NCI-H1694 treated with DMSO at 0.1 percent for 48 hours (cell line): ENCODE measurements at places on chromosomes 7 and 10.
A peak's percentile ranks its signal among the peaks of the same experiment; 100 is the strongest.

DNA sequence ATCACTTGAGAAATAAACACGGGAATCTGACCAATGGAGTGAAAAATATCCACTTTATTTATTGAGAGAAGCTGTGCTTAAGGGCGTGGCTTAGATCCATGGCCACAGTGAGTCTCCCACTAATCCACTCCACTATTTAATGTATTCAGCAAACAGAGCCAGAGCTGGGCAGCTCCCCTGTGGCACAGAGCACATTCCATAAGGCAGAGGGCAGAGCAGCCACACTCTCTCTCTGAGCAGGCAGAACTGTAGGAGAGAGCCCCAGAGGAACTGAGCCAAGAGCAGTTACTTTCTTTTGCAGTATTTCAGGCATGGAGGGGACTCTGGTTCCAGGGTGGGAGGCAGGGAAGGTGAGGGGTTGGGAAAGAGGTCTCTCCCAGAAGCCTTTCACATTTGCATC, 106.0 kb downstream of the GALNT17 start:
- no peak for DNase-seq

- no peak for DNase-seq
Observed at GRCh38 chr10:68385740-68386139, 21.3 kb downstream of the RUFY2 start.

DNA sequence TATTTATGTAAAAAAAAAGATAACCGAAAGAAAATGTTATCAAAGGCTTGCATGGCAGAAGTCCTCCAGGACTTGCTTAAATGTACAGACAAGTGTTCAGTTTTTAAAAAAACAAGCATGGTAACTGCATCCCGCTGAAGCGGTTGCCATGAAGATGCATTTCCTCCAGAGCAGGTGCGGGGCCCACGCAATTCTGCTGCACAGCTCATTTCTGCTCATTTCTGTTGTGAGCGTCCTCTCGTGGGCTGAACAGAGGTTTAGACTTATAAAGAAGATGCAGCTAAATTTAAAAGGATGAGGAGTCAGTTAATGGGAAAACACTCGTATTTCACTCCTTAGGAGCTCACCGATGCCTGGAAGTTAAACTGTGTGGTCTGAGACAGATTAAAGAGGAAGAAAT, 247.6 kb downstream of the DNAJB6 start:
- DNase-seq, result no peak

DNA sequence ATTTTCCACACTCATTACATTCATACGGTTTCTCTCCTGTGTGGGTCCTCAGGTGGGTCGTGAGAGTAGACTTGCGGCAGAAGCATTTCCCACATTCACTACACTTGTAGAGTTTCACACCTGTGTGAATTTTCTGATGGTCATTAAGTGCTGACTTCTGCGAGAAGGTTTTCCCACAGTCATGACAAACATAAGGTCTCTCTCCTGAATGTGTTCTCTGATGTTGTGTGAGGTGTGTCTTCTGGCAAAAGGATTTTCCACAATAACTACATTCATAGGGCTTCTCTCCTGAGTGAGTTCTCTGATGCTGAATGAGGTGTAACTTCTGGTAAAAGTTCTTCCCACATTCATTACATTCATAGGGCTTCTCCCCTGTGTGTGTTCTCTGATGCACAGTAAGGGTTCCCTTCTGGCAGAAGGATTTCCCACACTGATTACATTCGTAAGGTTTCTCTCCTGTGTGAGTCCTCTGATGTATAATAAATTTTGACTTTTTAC, 15.1 kb downstream of the ZNF12 start:
- no peak for DNase-seq

DNA sequence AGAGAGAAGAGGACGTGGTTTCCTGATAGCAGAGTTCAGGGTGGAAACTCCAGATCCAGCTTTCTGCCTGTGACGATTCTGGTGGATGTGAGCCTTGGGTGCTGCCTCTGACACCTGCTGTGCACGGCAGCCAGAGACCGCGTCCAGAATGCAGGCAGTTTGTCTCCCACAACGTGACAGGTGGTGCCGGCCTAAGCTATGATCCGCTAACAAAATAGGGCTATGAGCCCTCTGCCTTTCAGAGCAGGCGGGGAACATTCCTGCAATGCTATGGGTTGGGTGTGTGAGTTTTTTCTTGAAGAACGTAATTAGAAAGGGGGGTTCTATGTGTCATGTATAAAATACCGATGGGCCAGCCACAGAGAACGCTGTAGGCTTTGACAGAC, 297.3 kb upstream of the PRKCQ start:
- no peak for DNase-seq

DNA sequence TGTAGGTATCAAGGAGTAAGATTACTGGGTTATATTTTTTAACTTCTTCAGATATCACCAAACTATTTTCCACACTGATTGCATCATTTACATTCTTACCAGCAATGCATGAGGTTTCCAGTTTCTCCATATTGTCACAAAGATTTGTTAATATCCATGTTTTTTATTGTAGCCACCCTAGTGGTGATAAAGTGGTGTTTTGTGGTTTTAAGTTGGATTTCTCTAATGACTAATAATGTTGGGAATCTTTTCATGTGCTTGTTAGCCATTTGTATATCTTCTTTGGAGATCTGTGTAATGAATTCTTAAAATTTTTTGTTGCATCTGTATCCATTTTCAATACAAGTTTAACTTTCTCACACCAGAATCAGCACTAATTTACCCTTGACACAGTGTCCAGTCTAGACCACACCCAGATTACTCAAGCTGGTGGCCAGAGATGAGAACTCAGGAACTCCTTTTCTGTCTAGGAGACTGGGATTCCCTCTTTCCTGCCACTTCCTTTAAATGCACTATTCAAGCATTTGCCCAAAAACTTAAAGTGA, 67.0 kb upstream of the PLXDC2 start:
- no peak for DNase-seq

DNA sequence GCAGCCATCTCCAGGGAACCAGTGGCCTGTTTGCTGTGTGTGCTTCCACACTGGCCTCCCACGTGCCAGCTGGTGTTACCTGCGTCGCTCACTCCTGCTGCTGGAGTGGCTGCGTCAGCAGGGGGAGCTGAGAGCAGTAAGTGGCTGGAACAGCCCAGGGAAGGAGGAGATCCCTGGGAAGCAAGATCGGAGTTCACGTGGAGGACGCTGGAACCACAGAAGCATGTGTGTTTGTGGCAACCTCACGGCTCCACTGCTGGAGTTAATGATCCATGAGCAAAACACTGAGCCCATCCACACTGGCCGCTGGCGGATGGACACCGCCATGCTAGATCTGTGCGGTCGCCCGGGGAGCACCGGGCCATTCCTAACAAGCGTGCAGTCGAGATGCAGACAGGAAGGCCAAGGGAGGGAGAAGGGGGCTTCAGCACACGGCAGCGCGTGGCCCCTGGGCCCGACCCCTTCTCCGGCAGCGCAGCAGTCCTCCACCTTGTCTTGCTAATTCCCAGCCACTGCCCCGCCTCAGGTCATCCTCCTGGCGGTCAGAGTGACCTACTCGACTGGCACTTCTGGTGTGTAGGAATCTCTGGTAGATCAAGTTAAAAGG, 68.5 kb upstream of the EEPD1 start:
- no peak for DNase-seq

DNA sequence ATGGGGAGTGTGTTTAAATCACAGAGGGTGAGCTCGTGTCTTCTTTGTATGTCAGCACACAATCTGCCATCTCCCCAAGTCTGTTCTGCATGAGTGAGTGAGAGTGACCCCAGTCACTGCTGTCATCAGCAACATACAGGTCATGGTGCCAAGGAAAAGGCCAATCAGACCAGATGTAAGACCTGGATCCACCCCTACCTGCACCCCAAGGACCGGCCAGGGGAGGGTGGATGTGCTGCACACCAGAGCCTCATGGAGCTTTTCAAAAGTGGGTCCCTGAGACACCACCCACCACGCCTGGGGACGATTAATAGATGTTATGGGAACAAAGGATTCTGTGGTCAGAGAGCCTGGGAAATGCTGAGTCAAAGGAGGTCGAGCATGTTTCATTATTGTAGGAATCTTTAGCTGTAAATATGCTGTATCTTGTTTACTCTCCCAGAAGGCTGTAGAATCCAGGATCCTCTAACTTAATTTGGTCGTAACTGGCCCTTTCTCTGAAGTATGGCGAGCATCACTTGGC, 420.5 kb downstream of the RPS24 start:
- DNase-seq, result no peak

DNA sequence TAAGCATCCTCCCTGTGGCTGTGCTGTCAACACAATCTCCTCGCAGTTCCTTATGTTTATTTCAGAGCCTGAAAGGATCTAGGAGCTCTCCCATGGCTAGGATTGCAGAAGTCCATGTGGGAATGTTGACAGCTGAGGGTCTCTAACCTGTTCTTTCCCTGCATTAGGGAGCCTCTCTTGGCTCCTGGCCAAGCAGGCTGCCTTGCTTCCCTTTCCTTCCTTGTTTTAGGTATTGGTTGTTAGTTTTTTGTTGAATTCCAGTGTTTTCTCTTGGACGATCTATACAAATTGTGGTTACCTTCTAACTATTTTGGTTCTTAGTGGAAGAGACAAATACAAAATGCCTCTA, 171.8 kb downstream of the MLLT10 start:
- no peak for DNase-seq

DNA sequence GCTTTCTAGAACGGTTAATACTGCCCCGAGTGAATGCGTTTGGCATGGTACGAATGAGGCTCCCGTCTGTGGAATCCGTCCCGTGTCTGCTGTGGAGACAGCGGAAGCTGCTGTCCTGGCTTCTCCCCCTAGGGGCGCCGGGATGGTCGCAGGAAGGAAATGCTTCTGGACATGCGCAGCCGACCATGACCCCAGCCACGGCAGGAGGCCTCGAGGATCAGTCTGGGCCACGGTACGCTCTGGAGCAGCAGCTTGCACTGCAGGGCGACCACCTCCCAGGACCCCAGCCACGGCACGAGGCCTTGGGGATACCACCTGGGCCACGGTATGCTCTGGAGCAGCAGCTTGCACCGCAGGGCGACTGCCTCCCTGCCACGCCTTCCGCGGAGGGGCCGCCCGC, 107.9 kb downstream of the CYTH3 start:
- DNase-seq, result no peak

DNA sequence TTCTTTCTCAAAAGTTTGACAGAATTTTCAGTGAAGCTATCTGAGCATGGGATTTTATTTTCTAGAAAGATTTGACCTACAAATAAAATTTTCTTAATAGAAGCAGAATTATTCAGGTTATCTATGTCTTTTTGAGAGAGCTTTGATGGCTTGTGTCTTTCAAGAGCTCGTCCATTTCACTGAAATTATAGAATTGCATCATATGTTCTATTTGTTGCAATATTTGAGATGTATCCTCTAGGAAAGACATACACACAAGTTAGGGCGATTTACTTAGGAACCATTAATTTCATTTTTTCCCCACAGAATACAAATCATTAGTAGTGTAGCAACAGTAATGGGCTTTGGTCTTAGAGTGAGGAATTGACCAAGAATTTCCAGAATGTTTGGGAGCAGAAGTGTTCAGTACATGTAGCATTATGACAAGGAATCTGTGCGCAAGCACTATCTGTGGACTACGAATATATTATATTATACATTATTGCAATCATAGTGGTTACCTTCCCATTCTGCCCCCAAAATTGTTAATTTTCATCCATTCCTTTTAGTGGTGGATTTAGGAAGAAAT, 12.8 kb upstream of the COL17A1 start:
- no peak for DNase-seq

GRCh38 chr10:48215486-48216203, 58.9 kb downstream of the FRMPD2 start:
- peak; percentile 27 for DNase-seq

GRCh38 chr10:119312241-119312640, 104.9 kb downstream of the GRK5 start:
- DNase-seq, result no peak

DNA sequence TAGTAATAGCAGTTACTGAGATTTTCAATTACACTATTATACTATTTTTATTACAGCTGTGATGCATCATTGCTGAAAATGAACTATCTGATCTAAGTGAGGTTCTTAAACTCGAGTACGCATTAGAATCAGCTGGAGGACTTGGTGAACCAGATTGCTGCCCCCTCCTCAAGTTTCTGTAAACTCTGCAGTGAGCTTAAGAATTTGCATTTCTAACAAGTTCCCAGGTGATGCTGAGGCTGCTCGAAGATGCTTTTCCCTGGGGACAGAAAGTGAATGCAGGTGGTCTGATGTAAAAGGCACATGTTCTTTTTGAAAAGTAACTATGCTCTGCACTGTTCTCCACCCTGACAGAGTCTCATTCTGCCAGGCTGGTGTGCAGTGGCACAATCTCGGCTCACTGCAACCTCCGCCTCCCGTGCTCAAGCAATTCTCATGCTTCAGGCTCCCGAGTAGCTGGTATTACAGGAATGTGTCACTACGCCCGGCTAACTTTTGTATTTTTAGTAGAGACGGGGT, 12.5 kb downstream of the RNF133 start:
- no peak for DNase-seq

- DNase-seq, result no peak
Observed at GRCh38 chr10:84765656-84766055, 437.3 kb downstream of the CCSER2 start.
